Activated CD4-positive, alpha-beta T cell treated with anti-CD3 and anti-CD28 coated beads for 1 hour (primary cell): ENCODE measurements at places on chromosomes 16 and 17.

DNA sequence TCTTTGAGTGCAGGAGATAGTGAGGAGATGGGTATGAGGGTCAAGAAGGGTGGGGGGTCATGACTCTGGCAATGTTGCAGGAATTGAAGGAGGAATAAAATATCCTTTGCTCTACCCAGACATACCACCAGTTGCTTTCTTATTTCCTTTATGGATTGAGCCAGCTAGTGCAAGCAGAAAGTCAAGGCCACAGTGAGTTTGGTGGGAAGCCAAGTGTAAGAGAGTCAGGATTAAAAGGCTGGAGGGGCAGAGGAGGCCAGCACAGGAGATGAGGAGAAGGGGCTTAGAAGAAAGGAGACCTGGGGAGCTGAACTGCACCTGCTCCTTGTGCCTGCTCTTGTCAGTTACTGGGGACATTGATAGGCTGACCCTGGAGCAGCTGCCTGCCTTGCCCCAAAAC, 16.1 kb downstream of the PIRT start:
- DNase-seq = no peak

GRCh38 chr16:65153365-65154105, 31.7 kb upstream of the CDH11 start:
- DNase-seq = no peak

DNA sequence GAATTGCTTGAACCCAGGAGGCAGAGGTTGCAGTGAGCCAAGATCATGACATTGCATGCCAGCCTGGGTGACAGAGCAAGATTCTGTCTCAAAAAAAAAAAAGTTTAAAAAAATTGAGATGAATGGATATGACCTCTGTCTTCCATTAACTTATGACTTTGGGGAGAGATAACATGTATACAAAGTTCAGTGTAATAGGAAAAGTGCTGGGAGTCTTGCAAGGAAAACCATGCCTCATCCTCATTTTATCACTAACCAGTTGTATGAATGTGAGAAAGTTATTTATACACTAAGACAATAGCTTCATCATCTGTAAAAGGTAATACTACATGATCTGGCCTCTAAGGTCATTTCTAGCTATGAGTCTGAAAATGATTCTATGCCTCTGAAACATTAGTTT, 10.2 kb upstream of the WSB1 start:
- no peak for DNase-seq

DNA sequence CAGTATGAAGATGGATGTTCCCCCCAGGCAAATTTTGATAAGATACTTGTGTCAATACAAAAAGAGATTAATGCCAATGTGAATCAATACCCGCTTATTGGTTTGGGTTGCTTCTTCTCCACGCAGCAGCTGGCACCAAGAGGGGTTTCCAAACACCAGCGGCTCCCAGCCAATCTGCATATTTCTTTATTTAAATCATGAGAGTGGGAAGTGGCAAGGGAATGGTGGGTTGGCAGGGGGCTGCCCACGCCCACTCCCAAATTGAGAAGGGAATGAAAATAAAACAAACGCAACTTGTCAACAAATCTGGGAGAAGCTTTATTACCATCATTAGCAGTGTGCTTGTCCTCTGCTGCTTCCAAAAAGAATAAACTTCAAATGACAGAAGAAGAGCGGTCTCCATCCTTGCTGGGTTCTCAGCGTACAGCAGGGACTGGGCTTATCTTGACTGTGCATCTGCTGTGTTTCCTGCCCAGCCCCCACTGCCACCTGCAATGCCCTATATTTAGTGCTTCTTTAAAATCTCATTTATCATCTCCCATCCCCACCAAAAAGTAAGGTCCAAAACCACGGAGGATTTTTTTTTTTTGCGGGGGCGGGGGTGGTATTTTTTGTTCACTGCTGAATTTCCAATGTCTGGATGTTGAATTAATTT, 34.9 kb upstream of the C16orf78 start:
- no peak for DNase-seq

DNA sequence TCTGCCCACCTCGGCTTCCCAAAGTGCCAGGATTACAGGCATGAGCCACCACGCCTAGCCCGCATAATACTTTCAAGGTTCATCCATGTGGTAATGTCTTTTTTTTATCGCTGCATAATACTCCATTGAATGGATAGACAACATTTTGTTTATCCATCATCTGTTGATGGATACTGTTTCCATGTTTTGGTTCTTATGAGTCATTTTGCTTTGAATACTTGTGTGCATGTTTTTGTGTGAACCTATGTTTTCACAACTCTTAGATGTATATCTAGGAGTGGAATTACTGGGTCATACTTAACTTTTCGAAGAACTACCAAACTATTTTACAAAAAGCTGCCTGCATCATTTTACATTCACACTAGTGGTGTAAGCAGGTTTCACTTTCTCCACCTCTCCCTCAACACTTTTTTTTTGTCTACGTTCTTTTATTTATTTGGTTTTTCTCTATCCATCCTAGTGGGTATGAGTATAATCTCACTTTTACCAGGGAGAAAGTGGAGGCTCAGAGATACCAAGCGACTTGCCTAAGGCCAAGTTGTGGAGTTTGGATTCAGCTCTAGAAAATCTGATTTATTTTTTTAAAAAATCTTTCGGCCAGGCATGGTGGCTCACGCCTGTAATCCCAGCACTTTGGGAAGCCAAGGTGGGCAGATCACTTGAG, 151.2 kb downstream of the CMIP start:
- DNase-seq = no peak

GRCh38 chr17:31225831-31226230, 71.2 kb downstream of the OMG start:
- no peak for DNase-seq

DNA sequence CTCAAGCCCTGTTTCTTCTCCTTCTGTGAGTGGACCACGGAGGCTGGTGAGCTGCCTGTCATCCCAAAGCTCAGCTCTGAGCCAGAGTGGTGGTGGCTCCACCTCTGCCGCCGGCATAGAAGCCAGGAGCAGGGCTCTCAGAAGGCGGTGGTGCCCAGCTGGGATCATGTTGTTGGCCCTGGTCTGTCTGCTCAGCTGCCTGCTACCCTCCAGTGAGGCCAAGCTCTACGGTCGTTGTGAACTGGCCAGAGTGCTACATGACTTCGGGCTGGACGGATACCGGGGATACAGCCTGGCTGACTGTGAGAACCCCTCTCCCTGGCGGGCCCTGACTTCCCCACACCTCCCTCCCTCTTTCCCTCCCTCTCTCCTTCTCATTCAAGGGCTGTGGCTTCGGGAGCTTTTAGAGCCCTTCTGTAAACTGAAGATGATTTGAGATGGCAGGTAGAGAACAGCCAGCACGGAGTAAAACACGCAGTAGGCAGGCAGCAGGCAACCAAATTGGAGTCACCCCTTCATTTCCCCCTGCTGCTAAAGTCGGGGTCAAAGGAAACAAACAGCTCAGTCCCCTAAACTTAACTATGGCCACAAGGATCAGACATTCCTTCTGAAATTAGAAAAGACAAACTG, 3.9 kb downstream of the SPACA3 start:
- DNase-seq = no peak

GRCh38 chr17:64245218-64246145, 17.6 kb downstream of the TEX2 start:
- DNase-seq = no peak

- DNase-seq = no peak
Observed at GRCh38 chr17:37493249-37494027, 3.7 kb downstream of the DUSP14 start.

GRCh38 chr16:15970202-15970601, 20.8 kb downstream of the ABCC1 start:
- no peak for DNase-seq

- DNase-seq = no peak
Observed at GRCh38 chr17:19755392-19755791, 7.3 kb upstream of the ALDH3A1 start.

DNA sequence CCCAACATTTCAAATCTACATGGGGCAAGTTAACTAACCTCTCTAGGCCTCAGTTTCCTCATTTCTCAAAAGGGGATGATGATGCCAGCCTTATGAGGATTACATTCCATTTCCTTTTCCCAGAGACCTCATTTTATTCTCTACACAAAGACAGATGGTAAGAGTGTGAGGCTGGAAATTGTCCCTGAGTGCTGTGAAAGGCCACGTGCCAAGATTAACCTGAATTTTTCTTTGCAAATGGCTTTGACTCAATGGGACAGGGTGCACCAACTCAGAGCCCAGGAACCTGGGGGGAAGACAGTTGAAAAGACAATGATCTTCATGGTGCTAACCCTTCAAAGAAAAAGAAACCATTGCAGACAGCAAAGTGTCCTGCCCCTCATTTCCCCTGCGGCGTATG, 332.8 kb downstream of the TMEM114 start:
- no peak for DNase-seq

DNA sequence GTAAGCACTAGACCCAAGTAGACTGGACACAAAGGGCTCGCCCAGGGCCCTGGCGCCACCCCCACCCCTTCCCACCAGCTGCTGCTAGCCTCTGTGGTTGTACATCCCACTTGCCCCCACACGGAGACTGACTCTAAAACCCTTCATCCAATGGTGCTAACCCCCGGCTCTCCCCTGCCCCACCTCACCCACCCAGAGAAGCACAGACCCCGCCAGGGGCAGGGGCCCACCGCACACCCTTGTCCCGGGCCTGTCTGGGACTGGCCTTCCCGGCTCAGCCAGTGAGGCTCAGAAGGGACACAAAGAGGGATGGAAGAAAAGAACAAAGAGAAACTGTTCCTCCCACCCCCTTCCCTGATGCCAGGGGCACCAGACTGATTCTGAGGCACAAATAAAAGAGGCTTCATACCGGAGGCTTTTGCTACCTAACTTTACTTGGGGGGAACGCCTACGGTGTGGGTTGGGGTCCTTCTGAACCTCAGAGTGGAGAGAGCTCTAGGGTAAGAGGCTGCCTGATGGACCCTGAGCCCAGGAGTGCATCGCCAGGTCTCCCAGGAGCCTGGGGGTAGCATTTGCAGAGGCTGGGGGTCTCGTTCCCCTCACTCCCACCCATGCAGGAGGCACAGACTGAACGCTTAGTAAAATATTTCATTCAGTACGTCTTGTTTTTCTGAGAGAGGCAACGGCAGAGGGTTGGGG, 8.2 kb downstream of the CORO6 start:
- no peak for DNase-seq

DNA sequence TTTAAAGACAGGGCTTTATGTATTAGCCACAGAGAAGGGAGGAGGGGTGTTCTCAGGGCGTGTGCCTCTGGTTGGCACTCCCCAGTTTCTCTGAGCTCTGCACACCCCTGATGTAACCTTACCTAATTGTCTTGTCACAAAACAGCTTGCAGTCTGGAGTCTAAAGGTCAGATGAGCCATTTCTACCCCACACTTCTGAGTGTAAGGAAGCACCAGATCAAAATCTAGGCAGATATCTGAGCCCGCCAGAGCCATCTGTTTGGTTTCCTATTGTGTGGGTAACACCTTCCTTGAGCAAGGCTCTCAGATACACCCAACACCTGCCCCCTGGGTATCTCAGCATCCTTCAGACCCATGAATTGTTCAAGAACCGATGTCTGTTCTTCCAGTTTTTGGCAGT, 15.5 kb downstream of the CDH1 start:
- DNase-seq = no peak

DNA sequence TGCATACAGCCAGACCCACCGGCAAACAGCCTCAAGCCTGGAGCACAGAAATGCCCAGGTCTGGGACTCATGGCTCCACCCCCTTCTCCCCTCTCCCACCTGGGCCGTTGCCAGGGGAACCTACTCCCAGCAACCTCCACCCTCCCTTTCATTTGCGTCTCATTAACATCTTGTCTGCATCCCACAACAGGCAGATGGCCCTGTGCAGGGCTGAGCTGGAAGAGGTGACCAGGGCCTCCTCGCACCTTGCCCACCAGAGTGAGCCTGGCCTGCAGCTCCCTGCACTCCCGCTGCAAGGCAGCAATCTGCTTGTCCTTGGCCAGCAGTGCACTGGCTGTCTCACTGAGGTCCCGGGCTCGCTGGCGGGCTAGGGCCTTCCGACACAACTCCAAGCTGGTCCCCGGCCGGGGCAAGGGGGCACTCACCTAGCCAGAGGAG, 3.3 kb downstream of the TSPOAP1 start:
- DNase-seq = peak; percentile 18

DNA sequence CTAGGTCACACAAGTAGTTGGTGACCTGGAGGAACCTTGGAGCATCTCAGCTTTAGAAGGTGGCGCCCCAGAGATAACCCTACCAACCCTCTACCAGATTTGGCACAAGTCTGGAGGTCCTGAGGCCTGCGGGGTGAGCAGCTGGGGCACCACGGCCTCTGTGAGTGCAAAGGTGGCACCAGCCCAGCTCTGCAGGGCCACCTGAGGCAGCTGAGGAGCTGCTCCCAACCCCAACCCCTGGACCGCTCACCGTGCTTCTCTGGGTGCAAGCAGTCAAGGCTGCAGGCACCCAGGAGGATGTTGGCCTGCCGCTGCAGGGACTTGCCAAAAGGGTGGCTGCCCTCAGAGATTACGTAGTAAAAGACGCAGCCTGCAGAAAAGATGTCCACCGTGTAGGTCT, 28.4 kb upstream of the ICAM2 start:
- DNase-seq = no peak

DNA sequence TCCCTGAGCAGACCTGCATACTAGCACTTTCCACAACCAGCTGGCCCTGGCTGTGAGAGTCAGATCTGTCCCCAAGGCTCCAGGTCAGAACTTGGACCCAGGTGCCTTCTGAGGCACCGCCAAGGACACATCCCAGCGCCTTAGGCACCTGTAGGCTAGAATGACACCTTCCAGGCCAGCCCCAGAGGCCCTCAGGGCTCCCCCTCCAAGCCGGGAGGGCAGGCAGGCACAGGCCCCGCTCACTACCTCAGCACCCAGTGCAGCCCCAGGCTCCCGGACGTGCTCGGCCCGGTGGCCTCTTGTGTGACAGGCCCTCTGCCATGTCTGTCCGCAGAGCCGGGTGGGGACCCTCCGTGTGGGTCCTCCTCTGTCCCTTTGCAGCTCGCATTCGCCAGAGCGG, 56.3 kb upstream of the CMIP start:
- no peak for DNase-seq

DNA sequence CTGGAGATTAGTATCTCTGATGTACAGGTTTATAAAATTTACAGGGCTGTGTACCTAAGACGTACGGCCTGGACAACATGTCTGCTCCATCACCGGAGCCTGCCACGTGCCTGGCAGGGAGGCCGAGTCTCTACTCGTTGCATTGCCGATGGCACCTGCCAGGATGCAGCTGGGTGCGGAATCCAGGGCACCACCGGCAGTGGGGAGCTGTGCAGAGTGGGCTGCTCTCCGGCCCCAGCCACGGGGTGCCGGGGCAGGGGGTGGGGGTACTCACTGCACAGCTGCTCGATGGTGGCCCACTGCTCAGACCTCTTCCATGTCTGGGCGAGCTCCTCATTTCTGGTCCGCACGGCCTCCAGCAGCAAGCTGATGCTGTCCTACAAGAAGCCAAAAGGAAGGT, 13.1 kb upstream of the FAAP100 start:
- no peak for DNase-seq

DNA sequence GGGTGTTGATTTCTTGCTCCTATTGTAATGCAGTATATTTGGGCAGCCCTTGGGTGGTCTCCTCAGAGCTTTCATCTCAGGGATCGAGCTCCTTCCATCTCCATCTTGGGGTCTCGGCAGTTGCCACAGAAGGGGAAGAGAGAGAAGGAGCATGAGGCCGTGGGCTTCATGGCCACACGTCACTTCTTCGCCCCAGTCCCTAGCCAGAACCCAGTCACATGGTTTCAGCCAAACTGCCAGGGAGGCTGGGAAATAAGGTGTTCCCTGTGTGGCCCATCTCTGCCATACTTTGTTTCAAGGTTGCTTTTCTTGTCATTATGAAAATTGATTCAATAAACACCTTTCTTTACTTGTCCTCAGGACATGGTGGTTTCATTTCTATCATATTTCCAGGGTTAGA, 68.4 kb upstream of the NKD1 start:
- no peak for DNase-seq

- no peak for DNase-seq
Observed at GRCh38 chr17:77563439-77564102, 394.9 kb upstream of the TNRC6C start.
